ENCODE measurements at places on chromosomes 6 and 20.

DNA sequence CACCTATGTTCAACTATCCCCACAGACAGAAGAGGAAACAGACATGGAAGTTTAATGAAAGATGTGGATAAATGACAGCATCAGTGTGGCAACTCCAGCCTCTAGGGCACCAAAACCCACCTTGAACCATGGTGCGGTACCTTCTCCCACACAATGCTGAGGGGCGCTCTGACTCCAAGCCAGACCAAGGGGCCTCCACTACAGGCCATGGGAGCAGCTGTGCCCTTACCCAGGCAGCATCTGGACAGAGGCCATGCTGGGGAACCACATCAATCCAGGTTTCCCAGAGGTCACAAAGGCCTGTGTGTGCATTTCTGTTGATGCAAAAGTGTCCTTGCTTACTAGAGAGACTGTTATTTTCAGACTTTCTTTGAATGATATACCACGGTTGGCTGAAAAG, 4.1 kb downstream of the PRR18 start:
- DNase-seq, result no peak

GRCh38 chr6:156729248-156729647, 47.9 kb upstream of the ARID1B start:
- DNase-seq, result no peak

DNA sequence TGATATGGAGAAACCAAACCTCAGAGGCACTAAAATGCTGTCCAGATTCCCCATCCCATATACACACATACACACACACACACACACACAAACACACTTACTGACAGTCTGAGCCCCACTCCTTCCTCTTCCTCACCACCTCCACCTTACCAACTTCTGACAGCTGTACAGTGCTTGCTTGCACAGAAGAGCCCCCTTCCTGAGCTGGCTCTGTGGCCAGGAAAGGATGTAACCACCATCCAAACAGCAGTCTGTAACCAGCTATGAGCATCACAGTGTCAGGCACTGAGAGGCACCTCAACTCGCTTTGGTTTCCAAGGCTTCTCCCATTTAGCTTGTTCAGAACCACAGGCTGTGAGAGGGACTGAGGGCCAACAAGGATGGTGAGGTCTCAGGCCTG, 5.9 kb upstream of the C6orf136 start:
- DNase-seq, result no peak

DNA sequence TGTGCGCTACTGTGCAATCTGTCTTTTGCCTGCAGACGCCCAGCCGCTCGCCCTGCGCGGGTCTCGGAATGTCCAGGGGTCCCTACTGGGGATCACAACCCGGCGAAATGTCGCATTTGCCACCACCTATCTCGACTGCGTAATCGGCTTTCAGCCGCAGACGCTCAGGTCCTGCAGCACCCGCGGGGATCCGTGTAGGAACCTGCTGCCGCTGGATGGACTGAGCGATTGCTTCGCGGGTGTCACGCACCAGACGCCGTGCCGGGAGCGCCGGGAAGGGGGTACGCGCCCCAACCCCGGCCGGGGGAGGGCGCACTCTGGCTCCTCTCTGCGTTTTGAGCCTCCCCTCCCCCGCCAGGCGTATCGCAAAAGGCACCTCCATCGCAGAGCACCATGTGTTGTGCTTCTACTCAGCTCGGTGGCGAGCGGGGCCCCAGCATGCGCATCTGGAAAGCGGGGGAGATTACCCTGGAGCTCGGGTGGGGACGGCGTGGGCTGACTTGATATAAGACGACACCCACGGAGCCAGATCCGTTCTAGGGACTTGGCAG, 747 bp upstream of the PTPRA start:
- DNase-seq, result peak; percentile 79

DNA sequence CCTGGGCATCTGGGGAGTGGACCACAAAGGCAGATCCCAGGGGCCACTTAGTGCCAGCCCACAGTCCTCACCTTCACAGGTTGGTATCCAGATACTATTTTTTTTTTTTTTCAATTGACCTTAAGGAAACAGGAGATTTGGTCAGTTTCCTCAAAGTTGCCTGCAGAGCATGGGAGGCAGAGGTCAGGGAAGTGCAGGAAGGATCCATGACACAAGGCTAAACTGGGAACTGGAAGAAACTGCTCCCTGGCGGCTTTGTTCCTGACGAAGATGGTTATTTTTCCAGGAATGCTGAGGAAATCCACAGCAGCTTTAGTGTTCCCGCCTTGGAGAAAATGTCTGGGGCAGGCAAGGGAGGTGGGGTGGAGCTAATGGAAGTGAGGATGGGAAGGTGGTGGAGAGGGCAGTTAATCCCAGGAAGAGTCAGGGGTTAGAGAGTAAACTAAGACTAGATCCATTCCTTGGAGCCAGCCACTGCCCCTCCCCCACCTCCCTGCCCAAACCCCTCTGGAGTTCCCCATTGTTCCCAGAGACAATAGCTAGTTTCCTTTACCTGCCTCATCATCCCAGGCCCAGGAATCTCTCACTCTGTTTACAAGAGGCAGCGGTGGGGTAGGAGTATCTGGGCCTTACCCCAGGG, 14.3 kb upstream of the MYMX start:
- DNase-seq, result no peak

DNA sequence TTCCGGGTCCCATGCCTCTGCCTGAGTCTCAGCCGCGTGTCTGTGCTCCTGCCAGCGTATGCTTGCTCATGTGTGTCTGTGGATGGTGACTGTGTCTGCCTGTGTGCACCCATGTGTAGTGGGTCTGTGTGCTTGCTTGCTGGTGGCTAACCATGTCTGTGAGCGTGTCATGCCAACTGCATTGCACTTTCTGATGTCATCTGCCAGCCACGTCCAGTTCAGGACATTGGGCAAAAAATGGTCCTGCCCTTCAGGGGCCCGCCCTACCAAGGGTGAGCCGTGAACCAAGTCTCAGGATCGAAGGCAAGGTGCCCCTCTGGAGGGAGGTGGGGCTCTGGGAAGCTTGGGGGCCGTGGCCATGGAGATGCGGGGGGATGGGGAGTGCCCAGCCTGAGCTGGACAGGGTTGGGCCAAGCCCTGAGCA, 9.4 kb upstream of the ZBTB46 start:
- no peak for DNase-seq

GRCh38 chr6:32980488-32981038, 12.2 kb downstream of the BRD2 start:
- no peak for DNase-seq

- DNase-seq, result no peak
Observed at GRCh38 chr6:39753725-39754045, 28.5 kb upstream of the KIF6 start.

DNA sequence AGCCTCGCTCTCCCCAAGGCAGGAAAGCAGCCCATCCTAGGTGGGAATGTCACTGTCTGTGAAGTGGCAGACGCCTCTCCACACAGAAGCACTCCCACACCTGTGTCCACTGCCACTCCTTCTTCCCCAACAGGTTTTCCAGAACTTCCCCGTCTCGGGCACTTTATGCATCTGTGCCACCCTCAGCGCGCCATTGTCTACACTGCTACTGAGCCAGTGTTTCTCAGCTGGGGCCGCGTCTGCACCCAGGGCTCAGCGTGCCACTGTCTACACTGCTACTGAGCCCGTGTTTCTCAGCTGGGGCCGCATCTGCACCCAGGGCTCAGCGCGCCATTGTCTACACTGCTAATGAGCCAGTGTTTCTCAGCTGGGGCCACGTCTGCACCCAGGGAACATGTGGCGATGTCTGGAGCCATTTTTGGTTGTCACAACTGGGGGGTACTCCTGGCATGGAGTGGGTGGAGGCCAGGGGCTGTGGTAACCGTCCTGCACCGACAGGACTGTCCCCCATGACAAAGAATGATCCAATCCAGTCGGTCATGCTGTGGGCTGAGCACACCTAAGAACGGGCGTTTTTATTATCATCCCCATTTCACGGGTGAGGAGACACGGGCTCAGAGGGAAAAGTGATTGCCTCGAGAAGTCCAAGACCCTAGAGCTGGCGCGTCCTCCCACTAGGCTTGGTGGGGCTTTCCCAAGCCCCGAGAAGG, 41.7 kb upstream of the ZBP1 start:
- DNase-seq, result no peak

GRCh38 chr6:23316931-23317330, 747.6 kb downstream of the HDGFL1 start:
- no peak for DNase-seq

DNA sequence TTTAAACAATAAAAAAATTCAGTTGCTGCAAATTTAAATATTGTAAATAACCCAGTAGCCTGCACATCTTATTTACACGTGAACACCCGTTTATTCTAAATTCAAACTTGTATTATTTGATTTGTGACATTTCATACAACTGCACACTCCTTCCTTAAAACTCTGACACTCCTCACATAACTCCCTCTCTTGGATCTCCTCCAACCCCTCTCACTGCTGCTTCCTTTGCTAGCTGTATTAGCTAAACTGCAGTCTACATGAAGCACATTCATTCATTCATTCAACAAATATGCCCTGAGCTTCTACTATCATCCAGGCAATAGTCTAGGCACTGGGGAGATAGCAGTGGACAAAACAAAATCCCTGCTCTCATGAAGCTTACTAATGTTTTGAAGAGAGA, 47.0 kb downstream of the FBXL4 start:
- no peak for DNase-seq

DNA sequence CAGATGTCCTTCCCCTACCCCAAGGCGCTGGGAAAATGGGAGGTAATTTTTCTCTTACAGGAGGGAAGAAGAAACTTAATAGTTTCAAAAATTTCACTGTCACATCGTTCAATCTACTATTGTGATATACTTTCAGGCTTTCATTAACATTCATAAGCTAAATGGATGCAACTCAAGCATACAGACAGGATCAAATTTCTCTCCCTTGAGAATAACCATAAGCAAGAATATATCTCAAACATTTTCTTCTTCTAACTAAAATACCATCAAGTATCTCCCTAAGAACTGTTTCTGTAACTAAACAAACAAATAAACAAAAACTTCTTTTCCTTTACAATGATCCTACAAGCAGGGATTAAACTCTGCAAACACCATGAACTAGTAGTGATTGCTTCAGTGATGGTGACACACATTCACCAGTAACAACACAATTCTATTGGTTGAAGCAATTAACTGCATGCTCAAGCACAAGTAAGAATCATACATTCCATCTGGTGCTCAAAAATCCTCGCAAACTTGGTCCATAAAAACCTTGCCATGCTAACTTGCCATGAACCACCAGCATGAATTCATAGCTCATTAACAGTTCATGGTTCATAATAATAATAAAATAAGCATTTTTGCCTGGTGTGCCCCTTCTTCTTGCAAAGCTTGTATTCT, 183.8 kb downstream of the PTPRK start:
- DNase-seq, result no peak
